ENCODE measurements at places on chromosomes 7 and 10.

- DNase-seq, result no peak
Observed at GRCh38 chr10:65555192-65555591, 1370.6 kb upstream of the LRRTM3 start.

GRCh38 chr10:58992830-58993460, 183.5 kb upstream of the PHYHIPL start:
- no peak for DNase-seq

GRCh38 chr7:114910787-114911186, 11.1 kb upstream of the MDFIC start:
- no peak for DNase-seq

DNA sequence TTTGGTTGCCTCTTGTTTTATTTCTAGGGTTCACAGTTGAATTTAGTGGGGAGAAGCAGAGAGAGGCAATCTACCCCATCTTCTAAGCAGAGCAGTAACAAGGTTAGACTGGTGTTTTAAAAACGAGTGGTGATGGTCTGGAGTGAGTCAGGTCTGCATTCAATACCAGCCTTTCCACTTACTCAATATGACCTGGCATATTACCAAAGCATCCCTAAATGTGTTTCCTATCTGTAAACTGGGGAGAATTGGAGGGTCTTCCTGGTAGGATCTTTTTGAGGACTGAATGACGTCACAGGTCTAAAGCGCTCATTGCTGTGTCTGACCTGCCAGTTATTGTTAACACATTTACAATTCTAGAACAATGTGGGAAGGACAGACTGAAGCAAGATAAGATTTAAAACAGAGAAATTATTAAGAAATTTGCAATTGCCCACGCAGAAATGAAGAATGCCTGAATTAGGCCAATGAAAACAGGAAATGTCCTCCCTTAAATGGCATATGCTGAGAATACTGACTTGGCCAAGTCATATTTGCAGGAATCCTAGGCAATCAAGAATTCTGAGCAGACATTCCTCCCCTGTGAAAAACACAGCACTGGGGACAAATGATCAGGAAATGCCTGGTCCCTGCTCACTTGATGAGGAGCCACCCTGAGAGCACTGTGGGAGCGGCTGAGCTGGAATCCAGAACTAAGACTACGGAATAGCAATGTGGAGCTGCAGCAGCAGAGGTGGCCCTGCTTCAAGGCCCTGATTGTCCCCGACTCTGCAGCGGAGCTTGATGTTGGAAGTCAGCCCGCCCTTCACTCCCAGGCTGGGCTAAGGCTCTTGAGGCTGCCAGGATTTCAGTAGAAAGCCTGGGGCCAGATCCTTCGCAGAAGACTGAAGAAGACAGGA, 184.5 kb upstream of the CXCL12 start:
- DNase-seq, result no peak

DNA sequence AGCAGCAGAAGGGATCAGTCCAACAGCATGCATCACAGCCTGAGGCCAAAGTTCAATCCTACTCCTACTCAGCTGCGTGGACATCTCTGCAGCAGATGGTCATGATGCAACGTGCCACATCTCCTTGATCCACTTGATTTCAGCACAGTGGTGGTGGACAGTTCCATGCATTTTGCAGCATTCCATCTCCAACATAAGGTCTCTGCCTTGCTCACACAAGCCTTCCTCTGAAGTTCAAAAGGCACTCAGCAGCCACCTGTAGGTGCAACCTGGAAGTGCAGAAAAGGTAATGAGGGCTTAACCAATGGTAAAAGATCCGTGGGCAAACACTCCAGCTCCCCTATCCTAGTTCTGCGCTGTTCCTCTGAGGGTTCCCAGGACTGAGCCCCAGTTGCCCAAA, 57.5 kb upstream of the CHCHD3 start:
- DNase-seq, result no peak

GRCh38 chr10:119025776-119026175, 3.7 kb upstream of the NANOS1 start:
- DNase-seq, result no peak

- no peak for DNase-seq
Observed at GRCh38 chr10:74328388-74328787, 177.4 kb downstream of the ADK start.

DNA sequence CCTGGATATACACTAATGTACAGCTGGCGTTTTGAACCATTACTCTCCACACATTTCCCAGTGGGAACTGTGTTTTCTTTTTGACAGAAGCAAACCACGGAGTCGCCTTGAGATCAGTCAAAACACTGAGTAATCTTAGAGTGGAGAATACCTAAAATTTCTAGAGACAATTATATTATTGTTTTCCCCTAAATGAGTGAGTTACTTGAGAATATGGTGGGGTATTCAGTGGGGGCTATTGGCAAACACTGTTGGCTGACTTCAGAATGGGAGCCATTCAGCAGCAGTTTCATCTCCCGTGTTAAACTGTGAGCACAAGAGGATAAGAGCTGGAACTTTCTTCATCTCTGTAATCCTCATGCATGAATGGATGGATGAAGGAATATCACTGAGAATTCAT, 6.2 kb downstream of the IL2RA start:
- DNase-seq, result no peak

DNA sequence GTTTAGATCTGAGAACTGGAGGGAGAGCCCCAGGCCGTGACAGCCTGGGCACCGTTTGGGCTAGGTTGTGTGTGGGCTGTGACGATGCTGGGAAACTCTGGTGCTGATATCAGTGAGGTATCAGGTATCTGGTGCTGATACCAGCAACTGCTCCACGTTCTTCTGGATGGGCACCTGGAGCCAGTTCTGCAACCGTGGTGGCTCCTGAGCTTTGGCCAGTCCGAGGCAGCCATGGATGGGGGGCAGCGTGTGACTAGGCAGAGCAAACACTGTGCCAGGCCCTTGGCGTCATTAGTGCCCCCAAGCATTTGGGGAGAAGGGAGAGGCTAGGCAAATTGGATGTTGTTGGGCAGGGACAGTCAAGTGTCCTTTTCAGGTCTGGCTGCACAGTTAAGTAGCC, 57.9 kb downstream of the ZNF467 start:
- DNase-seq, result no peak

DNA sequence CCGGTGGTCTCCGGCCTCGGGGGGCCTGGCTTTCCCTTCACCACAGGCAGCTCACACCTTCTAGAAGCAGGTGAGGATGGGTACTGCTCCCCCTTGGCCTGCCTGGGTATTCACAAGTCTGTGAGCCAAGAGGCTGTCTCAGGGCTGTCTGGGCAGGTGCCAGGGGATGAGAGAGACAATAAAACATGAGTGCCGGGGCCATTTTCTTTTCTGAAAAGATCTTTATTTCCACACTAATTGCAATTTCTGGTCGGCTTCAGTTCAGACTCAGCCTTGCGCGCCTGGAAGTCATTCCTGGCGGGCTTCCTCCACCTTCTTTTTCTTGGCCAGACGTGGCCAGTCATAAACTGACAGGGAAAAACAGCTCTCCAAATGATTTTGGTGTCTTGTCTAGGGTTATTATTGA, 171.2 kb downstream of the ARHGAP12 start:
- no peak for DNase-seq

GRCh38 chr7:130959743-130960207, 225.8 kb upstream of the KLF14 start:
- no peak for DNase-seq

- DNase-seq, result no peak
Observed at GRCh38 chr7:2079332-2080059, 153.2 kb downstream of the MAD1L1 start.

- no peak for DNase-seq
Observed at GRCh38 chr7:70571961-70572360, 560.0 kb upstream of the GALNT17 start.

DNA sequence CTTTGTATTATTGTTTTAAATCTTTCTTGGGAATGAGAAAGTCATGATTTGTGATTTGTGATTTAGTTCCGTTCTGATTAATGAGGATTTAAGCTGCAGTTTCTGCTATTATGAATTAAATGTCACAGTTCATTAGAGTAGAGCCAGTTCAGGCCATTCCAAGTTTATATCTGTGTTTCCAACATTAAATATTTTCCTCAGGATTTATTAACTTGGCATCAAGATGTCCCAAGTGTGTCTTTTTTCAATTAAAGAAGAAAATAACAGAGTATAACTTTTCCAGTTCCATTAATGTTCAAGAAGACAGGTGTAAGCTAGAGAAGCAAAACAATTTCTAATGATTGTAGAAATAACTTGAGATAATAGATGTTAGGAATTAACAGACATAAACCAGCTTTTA, 1183.2 kb upstream of the CELF2 start:
- DNase-seq, result no peak

- no peak for DNase-seq
Observed at GRCh38 chr10:44477046-44477425, 92.1 kb upstream of the CXCL12 start.

DNA sequence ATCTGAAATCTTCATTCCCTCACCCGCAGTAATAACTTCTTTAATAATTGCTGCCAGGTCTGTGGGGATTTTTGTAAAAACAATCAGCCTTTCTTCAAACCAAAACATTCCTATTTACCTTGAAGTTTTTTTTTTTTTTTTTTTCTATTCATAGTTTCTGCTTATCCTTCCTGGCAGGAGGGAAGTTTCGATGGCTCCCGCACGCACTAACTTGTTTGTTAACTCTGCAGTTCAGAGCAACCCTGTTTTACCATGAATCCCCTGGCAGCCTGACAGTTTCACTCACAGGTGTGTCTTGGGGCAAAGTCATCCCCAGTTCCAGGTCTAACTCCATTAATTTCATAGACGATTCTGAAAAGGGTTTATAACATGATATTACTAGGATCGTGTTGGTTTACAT, 149.3 kb downstream of the KLF6 start:
- no peak for DNase-seq

- no peak for DNase-seq
Observed at GRCh38 chr10:6689036-6689435, 109.0 kb upstream of the PRKCQ start.

- DNase-seq, result no peak
Observed at GRCh38 chr10:119343011-119343601, 135.7 kb downstream of the GRK5 start.

All from activated CD8-positive, alpha-beta memory T cell treated with anti-CD3 and anti-CD28 coated beads for 4 hours (primary cell).